ENCODE measurements at places on chromosomes 6 and 20.
A peak's percentile ranks its signal among the peaks of the same experiment; 100 is the strongest.

- no peak for DNase-seq
Observed at GRCh38 chr20:24662752-24663365, 193.4 kb downstream of the SYNDIG1 start.

- DNase-seq, result no peak
Observed at GRCh38 chr6:89400912-89401399, 11.1 kb downstream of the RRAGD start.

GRCh38 chr6:28988536-28989311 lies 16.4 kb downstream of the ZNF311 start:
- DNase-seq, result no peak

- no peak for DNase-seq
Observed at GRCh38 chr6:12165297-12165696, 124.9 kb upstream of the EDN1 start.

GRCh38 chr20:37535443-37536132 lies 7.9 kb upstream of the BLCAP start:
- peak; percentile 65 for DNase-seq

DNA sequence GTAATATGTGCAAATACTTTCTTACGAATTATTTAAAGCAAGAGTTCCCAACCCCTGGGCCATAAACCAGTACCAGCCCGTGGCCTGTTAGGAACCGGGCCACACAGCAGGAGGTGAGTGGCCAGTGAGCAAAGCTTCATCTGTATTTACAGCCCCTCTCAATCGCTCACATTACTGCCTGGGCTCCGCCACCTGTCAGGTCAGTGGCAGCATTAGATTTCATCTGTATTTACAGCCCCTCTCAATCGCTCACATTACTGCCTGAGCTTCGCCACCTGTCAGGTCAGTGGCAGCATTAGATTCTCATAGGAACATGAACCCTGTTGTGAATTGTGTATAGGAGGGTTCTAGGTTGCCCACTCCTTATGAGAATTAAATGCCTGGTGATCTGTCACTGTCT lies 142.0 kb downstream of the RNASET2 start:
- no peak for DNase-seq

GRCh38 chr6:165081944-165082532 lies 227.4 kb downstream of the C6orf118 start:
- DNase-seq, result no peak

DNA sequence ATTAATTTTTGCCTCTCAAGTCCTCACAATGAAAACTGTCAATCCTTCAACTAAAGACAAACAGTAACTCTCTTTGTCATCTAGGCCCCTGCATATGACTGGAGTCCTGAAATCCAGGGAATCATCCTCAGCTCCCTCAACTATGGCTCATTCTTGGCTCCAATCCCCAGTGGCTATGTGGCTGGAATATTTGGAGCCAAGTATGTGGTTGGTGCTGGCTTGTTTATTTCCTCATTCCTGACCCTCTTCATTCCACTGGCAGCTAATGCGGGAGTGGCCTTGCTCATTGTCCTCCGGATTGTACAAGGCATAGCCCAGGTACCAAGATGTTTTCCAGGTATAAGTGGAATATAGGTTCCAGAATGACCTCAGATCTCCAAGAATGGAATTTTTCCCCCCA lies 15.4 kb downstream of the SLC17A4 start:
- DNase-seq, result no peak

GRCh38 chr6:83853178-83854000 lies at the start of gene RIPPLY2:
TSS of gene RIPPLY2 (plus strand) at chr6:83853360. CDS start at chr6:83853417, 57 bp downstream.
- peak; percentile 14 for DNase-seq

- DNase-seq, result no peak
Observed at GRCh38 chr6:166259296-166259977, 48.8 kb downstream of the PRR18 start.

- no peak for DNase-seq
Observed at GRCh38 chr20:2805689-2806350, 5.4 kb upstream of the CPXM1 start.

- no peak for DNase-seq
Observed at GRCh38 chr6:170423030-170423429, 116.5 kb downstream of the FAM120B start.

GRCh38 chr20:22797103-22797502 lies 212.7 kb upstream of the FOXA2 start:
- DNase-seq, result no peak

DNA sequence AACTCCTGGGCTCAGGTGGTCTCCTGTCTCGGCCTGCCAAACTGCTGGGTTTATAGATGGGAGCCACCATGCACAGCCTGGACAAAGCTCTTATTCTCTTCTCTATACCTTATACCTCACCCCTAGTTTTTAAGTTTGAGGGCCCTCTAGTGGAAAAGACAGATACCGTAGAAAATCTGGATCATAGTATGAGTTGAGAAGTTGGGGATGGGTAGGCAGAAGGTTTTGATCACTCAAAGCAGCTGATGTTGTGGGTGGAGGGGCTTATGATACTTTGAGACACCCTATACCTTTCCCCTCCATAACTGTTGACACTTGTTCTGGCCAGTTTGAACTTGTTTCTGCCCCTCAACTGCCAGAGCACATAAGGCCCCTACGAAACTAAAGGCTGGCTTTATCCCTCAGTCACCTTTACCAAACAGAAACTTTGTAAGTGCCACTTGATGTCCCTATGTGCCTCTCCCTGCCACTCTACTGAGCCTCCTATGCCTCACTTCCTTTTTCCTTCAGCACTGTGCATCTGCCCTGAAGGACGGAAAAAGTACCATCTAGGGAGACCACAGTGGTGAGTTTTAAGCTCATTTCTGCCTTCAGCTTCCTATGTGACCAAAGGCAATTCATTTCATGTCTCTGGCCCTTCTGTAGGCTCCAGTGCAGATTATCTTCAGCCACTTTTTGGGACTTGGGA lies 28.6 kb downstream of the RALY start:
- no peak for DNase-seq

- DNase-seq, result peak; percentile 20
Observed at GRCh38 chr20:19935842-19936241, 81.3 kb upstream of the NAA20 start.

DNA sequence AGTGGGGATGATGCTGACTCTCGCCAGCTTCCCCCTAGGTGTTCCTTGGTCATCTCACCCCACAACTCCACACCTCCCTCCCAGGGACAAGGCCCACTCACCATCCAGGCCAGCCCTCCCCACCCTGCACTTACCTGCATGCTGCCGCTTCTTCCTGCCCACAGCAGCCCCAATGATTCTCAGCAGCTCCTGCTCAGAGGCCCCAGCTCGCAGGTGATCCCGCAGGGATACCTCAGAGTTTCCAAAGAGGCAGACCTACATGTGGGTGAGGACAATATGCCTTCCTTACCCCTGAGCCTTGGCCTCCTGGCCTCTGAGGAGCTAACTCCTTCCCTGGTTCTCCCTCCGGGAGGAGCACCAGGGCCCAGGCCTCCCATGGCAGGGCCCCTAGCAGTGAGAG lies 24.6 kb downstream of the MOCS1 start:
- DNase-seq, result no peak

DNA sequence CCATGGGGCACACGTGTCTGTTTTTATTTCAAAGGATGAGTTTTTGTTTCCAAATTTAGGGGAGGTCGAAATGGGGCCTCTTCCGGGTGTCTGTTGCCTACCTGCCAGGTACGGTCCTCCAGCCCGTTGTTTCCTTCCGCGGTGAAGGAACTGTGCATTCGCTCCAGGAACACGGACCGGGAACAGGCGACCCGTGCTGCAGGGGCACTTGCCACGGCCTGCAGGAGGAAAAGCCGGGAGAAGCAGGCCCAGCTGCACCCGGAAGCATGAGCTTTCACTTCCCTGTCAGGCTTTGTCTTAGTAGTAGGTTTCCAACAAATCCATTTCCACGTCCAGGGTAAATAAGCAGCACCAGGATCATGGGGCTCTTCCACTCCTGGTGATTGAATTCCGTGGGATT lies 17.0 kb upstream of the NPEPL1 start:
- DNase-seq, result no peak

DNA sequence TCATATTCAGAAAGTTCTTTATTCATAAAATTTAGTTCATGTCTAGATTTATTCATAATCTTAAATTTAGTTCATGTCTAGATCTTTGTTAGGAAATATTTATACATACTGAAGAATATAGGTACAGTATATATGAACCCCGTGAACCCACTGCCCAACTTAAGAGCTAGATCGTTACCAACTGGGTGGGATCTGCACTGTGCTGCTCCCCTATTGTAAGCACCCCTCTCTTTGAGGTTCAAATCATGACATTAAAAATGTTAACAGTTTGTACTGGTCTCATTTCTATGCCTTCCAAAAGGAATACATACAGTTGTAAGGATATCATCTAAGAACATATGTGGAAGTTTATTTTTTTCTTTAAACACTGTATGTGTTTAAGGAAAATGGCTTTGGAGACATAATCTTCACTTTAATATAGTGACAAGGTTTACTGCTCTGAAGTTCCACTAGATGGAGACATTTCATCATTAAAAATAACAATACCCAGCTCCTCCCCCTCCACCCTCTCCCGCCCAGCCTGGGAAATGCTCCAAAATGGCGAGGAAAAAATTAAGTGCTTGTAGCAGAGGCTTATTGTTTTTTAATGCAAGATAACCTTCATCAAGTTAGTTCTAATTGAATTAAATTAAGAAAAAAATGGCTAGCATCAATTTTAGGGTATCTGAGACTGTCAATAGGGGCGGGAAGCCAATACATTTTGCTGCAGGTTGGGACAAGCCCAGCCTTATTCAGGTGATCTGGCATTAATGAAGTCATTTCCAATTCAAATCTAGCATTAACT lies 104.1 kb upstream of the TRAF3IP2 start:
- peak; percentile 28 for DNase-seq

- DNase-seq, result no peak
Observed at GRCh38 chr6:151087861-151088598, 151.7 kb upstream of the AKAP12 start.

DNA sequence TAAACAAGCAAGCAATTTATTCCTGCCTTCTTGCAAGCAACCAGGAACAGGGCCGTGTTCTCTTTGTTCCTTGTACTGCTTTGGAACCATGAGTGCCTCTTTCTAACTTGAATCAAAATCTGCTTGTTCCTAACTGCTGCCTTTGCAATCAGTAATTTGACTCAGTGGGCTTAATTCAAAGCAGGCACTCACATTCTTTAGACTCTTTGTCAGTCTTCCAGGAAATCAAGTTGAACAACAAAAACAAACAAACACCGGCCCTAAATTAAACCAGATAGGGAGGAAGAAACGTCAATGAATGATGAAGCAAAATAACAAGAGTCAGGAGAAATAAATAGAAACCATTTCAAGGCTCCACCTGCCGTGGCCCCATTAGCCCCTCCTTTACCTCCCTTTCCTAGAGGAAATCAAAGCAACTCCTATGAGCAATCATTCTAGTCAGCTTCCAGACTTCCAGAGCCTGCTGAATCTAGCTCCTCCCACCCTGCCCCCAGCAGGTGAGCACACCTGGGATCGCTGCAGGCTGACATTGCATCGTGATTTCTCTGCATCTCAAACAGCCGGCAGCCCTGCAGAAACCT lies 582.2 kb upstream of the FLRT3 start:
- DNase-seq, result no peak

DNA sequence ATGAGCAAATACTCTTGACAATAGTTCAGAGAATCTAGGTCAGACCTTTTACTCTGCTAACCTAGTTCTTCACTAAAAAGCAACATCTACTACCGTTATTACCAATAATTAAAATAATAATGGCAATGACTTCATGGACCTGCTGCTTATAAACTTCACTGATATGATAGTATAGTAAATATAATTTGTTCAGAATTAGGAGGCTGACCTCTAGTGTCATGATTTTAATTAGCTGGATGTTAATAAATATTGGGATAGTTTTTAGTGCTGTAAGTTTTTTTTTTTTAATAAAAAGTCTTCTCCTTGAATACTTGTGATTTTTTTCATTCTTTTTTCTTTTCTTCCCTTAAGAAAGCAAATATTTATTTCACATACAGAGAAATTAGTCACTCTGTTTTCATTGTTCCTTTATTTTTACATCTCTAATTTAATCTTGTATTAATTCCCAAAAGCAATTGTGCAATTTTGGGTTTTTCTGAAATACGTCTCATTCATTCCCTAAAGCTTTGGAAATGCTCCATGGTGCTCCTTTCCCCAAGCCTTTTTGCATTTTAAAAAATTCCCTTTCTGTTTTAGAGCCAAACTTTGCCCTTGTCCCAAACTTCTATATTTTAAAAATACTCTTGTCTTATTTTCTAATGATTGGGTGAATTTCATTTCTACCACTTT lies 46.6 kb upstream of the UST start:
- no peak for DNase-seq

GRCh38 chr6:85460921-85461797 lies 11.3 kb downstream of the NT5E start:
- no peak for DNase-seq

- DNase-seq, result no peak
Observed at GRCh38 chr6:149368065-149368464, 32.0 kb upstream of the SUMO4 start.

GRCh38 chr20:20224806-20225205 lies 143.1 kb upstream of the INSM1 start:
- no peak for DNase-seq

- no peak for DNase-seq
Observed at GRCh38 chr6:150126641-150127291, 16.1 kb upstream of the PPP1R14C start.

DNA sequence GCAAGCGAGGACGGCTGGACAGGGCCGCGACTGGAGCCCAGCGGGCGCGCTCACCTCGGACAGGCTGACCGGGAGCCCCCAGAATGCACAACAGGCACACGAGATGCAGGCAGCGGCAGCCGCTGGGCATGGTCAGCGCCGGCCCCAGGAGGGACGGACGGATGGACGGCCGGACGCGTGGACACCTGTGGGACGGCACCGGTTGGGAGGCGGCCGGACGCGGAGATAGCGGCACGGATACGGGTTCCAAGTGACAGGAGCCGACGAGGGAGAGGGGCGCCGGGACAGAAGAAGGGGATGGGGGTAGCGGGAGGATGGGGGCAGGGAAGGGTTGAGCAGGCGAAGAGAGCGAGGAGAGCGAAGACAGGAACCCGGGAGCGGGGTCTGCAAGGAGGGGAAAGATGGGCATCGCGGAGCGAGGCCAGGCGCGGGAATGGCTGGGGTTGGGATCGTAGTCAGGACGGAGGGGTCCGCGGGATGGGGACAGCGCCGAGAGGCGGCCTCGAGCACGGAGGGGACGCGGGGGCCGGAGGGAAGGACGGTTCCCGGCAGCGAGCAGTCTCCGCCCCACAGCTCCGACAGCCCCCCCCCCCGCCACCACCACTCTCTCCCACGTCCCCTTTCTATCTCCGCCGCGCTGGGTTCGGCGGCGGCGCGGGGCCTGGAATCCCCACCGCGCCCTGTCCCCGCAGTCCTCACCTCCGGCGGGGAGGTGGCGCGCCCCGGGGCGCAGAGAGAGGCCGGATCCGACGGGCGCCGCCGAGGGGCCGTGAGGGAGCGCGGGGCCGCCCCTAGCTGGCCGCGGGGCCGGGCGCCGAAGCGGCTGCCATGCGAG lies 435 bp downstream of the DLK2 start:
- peak; percentile 27 for DNase-seq

DNA sequence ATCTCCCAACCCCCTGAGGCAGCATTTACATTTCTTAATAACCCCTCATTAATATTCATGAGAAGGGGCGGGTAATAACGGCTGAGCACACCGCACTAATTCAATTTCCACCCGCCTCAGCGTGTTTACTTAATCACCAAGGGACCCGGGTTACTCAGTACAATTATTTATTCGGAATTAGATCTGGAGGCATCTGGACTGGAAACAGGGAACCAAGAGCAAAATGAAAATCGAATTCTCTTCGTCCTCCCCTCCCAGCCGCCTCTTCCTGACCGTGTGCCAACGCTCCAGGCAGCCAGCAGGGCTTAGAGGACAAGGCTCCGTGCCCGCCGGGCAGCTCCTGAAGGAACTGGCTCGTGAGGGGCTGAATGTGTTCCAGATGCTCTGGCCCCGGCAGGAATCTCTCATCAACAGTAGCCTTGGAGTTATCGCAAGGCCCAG lies 23.5 kb upstream of the CTNNBL1 start:
- peak; percentile 14 for DNase-seq

GRCh38 chr6:56749632-56750151 lies 107.0 kb upstream of the DST start:
- no peak for DNase-seq
